ENCODE measurements at places on chromosomes 5 and 9.
A peak's percentile ranks its signal among the peaks of the same experiment; 100 is the strongest.

GRCh38 chr5:122493091-122494021 lies 181.3 kb downstream of the SNCAIP start:
- DNase-seq, result no peak

DNA sequence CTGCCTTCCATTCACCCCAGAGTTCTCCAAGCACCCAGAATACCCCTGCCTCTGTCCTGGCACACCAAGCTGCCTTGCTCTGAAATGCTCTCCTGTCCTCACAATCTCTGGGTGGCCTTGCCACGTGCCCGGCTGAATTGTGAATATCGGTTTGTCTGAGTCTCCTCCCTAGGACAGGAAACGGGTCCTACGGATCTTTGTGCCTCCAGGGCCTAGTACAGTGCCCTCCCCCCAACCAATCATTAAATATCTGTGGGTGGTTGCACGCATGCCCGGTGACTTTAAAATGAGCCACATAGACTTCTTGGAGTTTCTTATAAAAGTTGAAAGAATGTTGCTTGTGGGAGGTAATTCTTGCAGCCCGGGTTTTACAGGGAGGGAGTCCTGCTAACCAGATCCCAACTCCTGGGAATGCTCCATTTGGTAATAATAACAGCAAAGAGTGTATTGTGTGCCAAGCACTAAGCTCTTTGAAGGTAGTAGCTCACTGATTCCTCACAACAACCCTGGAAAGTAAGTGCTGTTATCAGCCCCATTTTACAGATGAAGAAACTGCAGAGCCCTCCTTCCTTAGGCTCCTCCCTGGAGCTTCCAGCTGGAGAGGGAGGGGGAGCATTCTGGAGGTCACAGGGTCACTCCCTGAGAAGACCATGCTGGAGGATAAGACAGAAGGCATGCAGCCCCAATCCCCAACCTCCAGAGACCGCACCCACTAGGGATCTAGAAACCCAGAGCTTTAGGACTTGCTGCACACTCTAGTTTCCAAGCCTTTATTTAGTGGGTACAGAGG lies 23.4 kb downstream of the URM1 start:
- no peak for DNase-seq

- DNase-seq, result no peak
Observed at GRCh38 chr5:56426693-56427092, 193.6 kb upstream of the ANKRD55 start.

GRCh38 chr5:107248066-107248695 lies 422.6 kb downstream of the EFNA5 start:
- peak; percentile 40 for DNase-seq

GRCh38 chr5:14257995-14258403 lies 114.9 kb downstream of the TRIO start:
- peak; percentile 49 for DNase-seq

GRCh38 chr5:109177227-109177626 lies 232.5 kb downstream of the PJA2 start:
- DNase-seq, result no peak

All from GM13976 (cell line).